ENCODE measurements at places on chromosomes 1 and 21.

- peak; percentile 32 for DNase-seq
These were observed 41.9 kb downstream of the CD34 start for GRCh38 chr1:207868774-207869721.

DNA sequence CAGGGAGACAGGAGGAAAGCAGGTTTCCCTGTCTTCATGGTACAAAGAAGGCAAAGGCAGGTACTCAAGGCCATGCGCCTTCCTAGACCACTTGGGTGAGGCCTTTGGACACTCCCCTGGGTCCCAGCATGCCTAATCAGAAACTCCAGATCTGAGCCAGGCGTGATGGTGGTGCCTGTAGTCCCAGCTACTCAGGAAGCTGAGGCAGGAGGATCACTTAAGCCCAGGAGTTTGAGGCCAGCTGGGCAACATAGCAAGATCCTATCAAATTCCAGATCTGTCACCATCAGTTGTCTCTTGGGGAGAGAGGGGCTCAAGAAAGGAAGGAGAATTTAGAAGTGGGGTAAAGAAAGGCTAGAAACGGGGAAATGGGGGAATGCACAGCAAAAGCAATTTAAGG is 96.3 kb upstream of the SLC25A33 start:
- DNase-seq, result no peak

DNA sequence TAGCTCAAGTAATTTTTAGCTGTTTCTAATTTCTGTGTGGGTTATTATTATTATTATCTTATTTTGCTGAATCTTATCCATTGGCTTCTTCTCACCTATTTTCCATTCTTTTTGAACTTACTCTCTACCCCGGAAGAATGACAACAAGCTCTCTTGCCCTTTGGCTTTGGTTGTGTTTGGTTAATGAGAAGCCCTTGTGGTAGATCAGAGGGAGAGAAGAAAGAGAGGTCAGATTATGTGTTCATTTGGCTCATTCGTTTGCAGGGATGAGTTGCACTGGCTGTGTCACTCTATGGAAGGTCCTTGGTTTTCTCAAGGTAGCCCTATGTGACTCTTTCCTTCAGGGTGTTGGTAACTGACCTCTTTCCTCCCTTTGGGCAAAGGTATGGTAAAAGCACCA is 391.9 kb downstream of the LMO4 start:
- DNase-seq, result no peak

DNA sequence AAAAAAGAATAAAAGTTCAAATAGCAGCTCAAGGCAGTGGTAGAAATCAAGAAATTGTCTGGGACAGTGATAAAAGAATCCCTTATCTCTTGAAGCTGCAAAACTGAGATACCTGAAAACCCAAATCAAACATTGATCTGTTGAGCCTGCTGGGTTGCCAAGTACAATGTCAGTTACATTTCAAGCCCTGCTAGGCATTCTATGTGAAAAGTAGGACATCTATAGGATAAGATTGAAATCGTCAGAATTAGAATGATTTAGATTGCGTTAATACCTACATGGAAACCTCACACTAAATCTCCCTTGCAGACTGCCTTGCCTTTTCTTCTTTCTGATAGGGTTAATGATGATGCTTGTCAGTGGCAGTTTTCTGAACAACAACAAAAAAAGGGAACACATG is 1684.4 kb upstream of the B3GALT2 start:
- DNase-seq, result no peak

DNA sequence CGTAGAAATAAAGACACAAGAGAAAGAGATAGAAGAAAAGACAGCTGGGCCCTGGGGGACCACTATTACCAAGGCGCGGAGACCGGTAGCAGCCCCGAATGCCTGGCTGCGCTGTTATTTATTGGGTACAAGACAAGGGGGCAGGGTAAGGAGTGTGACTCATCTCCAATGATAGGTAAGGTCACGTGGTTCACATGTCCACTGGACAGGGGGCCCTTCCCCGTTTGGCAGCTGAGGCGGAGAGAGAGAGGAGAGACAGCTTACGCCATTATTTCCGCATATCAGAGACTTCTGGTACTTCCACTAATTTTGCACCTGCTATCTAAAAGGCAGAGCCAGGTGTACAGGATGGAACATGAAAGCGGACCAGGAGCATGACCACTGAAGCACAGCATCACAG is 4.1 kb upstream of the TPRG1L start:
- DNase-seq, result no peak

- DNase-seq, result no peak
These were observed 1.6 kb upstream of the CTSK start for GRCh38 chr1:150809651-150810050.

DNA sequence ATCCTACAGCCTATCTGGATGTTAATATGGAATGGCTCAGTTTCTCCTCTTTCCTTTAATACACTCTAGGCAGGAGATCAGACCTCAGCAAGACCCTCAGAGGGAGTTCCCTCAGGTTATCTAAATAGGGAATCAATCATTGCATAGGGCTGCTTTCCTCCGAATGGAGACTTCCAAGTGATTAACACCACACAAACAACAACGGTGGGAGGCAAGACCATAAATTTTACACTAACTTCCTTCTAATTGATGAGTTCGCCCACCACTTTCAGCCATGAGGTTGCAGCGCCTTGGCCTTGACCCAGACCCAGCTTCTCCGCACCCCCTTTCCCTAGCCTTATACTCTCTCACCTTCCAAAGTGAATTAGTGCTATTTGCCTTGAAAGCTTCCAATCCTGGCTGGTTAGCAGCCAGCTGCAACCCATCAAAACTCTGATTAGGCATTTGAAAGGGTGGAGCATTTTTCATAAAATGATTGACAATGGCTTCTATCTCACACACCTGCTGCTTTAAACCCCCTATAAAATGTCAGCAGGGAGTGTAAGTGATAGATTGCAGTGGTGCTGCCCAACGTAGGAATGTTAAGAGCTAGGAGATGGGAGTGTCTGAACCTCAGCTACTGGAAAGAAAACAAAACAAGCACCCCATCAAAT is 534.9 kb upstream of the USP24 start:
- no peak for DNase-seq

GRCh38 chr1:23122023-23122748 is 46.5 kb downstream of the LUZP1 start:
- DNase-seq, result no peak

- DNase-seq, result no peak
These were observed 28.1 kb downstream of the IL23R start for GRCh38 chr1:67194209-67194863.

DNA sequence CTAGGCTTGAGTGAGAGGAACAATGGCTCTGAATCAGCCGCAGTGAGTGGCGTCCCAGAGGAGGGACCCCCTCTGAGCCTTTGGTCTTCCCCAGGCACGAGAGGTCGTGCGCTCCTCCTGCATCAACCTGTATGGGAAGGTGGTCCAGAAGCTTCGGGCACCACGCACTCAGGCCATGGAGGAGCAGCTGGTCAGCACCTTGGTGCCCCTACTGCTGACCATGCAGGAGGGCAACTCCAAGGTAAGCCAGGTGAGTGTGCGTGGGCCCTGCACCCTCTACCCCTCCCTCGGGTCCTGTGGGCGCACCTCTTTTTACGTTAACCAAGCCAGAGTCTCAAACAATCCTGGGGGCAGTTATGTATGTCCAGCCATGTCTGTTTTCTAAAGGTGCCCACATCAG is 13.7 kb upstream of the TTC4 start:
- no peak for DNase-seq

DNA sequence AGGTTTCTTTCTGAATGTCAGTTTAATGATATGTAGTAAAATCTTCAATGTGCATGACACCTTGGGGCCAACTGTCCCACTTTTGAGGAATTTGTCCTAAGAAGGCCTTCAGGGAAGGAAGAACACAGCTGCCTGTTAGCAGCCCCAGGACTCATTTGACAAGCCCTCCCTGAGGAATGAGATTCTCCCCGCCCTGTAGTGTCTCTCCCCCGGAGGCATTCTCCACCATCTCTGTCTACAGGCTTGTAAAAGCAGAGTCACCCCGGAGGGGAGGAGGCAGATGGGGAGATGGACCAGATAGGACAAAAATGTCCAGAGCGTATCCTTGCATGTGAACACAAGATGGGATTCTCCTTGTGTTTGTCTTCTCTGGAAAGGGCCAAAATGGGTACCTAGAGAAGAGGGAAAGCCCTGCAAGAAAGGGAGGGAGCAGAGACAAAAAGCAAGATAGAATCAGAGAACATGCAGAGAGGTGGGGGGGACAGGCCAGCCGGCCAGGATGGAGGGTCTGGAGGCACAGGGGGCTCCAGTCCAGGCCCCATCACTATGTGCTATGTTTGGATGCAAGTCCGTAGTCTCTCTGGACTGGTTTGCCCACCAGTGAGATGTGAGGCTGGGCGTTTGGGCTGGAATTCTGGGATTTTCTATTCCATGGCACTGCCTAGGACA is 12.0 kb upstream of the WNT3A start:
- no peak for DNase-seq

- no peak for DNase-seq
These were observed 105.0 kb downstream of the FNBP1L start for GRCh38 chr1:93552741-93553455.

Data from amygdala (tissue), 56 donors.